Heart left ventricle (tissue), 16 donors: ENCODE measurements at places on chromosomes 7 and 10. TPM values are rescaled to one million over a fixed set of nuclear protein-coding genes. Genes with fewer than 3 reads are reported as not detected.

PPP1R17 gene
- total RNA-seq, result not detected

HDAC9 gene
- 52.9 TPM for total RNA-seq

AMZ1 gene
- total RNA-seq, result 0.48 TPM

GDF2 gene
- total RNA-seq, result not detected

LIPN gene
- not detected for total RNA-seq

CYREN gene
- total RNA-seq, result 22.5 TPM

MSANTD7 gene
- 4.7 TPM for total RNA-seq

C10orf53 gene
- total RNA-seq, result not detected

DPYSL4 gene
- total RNA-seq, result 127 TPM

TMEM168 gene
- total RNA-seq, result 16.9 TPM

MYOZ1 gene
- 0.23 TPM for total RNA-seq

FZD8 gene
- total RNA-seq, result 4.0 TPM

GIMAP1 gene
- total RNA-seq, result 8.6 TPM

PLXNA4 gene
- total RNA-seq, result 10.5 TPM

ECHDC3 gene
- 66.1 TPM for total RNA-seq

EXOSC1 gene
- total RNA-seq, result 15.3 TPM

ELN gene
- total RNA-seq, result 81.1 TPM

TMEM26 gene
- 0.59 TPM for total RNA-seq

SH2D4B gene
- total RNA-seq, result not detected

HPSE2 gene
- 0.07 TPM for total RNA-seq

TACR2 gene
- total RNA-seq, result not detected

GATA3 gene
- 3.4 TPM for total RNA-seq

UBTD1 gene
- 27.7 TPM for total RNA-seq

NKX1-2 gene
- total RNA-seq, result not detected

PRSS37 gene
- total RNA-seq, result not detected

PAPOLB gene
- not detected for total RNA-seq

MSMB gene
- not detected for total RNA-seq
